ENCODE measurements at places on chromosomes 7 and 10. TPM values are rescaled to one million over a fixed set of nuclear protein-coding genes. Genes with fewer than 3 reads are reported as not detected.

DNA sequence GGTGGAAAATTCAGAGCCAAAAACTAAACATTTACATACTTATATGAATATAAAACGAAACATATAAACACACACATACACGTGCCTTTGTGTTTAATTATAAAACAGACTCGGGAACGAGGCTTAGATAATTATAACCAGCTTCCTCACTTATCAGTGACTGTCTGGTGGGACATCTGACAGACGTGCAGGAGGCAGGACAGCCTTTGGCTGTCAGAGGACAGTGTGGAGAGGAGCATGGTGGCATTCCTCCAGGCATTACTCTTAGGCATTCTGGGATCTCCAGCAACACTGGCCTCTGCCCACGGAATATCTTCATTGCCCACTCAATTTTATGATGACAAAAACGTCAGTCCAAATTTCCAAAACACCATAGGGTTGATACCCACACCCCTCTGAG, 262.2 kb upstream of the NFE2L3 start:
- H3K4me1 ChIP-seq: no peaks in the 10 kb centered on the region
- no peak for DNase-seq
- no peak overlapping the region for H3K4me3 ChIP-seq
- no peaks in the 10 kb centered on the region for H3K27me3 ChIP-seq
- H3K27ac ChIP-seq: no peak overlapping the region

The VAX1 gene
- not detected for total RNA-seq

The C10orf62 gene
- total RNA-seq: not detected

The BMI1 gene
- 40.8 TPM for total RNA-seq

The AKR1B15 gene
- total RNA-seq: not detected

The LIPA gene
- 51.6 TPM for total RNA-seq

DNA sequence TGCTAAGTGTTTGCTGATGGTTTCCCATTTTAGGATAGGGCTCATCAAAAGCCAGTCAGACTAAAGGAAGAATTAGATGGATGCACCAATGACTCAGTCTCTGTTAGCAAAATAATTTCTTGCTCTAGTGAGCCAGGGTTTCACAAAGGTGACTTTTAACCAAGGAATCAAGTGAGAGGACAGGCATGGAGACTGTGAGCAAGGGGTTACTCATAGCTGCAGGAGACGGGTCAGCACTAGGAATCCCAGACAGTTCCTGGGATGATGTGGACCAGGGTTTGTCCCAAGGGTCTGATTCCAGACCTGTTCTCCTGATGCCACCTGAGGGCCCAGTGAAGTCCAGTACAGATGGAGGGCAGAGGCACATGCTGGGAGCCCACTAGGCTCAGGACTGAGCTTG, 138.1 kb downstream of the NOC3L start:
- no peak overlapping the region for H3K27ac ChIP-seq
- H3K36me3 ChIP-seq: no peaks in the 10 kb centered on the region
- no peak for DNase-seq

- H3K4me1 ChIP-seq: peaks cover 33% of the 10 kb centered on the region
- H3K27ac ChIP-seq: no peak overlapping the region
- no peak overlapping the region for H3K4me3 ChIP-seq
- no peaks in the 10 kb centered on the region for H3K27me3 ChIP-seq
- no peak for DNase-seq
- H3K36me3 ChIP-seq: no peaks in the 10 kb centered on the region
Observed at GRCh38 chr7:127895814-127896280, 135.4 kb downstream of the LRRC4 start.

DNA sequence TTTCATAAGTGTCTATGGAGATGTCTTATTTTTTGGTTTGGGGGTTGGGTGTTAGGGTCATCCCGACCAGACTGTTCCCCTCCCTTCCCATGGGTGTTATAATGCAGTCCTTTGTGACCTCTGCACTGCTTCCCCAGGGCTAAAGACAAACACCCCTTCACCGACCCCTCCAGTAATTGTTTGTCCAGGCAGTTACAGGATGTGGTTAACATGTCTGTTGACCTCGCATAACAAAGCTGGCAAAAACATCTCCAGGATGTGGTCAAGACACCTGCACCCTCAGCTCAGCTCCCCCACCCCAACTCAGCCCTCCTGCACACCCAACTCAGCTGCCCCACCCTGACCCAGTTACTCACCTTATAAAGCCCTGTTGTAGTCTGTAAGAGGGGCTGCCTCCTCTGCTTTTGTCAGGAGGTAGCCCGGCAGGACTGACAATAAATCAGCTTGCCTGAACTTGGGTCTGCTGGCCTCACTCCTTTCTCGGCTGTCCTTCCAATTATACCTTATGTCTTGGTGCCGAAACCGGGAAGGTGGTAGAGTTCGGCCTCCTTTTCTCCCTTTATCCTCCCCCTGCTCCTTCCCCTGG, 102.2 kb downstream of the ZNF92 start:
- DNase-seq: no peak
- no peaks in the 10 kb centered on the region for H3K36me3 ChIP-seq
- H3K27me3 ChIP-seq: no peaks in the 10 kb centered on the region
- no peak overlapping the region for H3K4me3 ChIP-seq
- no peak overlapping the region for H3K27ac ChIP-seq
- no peaks in the 10 kb centered on the region for H3K4me1 ChIP-seq

GRCh38 chr7:120023494-120024167, 249.3 kb upstream of the KCND2 start:
- H3K4me3 ChIP-seq: no peak overlapping the region
- H3K27me3 ChIP-seq: no peaks in the 10 kb centered on the region
- no peak overlapping the region for H3K27ac ChIP-seq
- no peaks in the 10 kb centered on the region for H3K36me3 ChIP-seq
- no peaks in the 10 kb centered on the region for H3K4me1 ChIP-seq

The PPP1R9A gene
- 59.1 TPM for total RNA-seq

- no peak overlapping the region for H3K4me3 ChIP-seq
- no peak overlapping the region for H3K27ac ChIP-seq
- no peaks in the 10 kb centered on the region for H3K27me3 ChIP-seq
- peaks cover 33% of the 10 kb centered on the region for H3K4me1 ChIP-seq
- H3K36me3 ChIP-seq: no peaks in the 10 kb centered on the region
Observed at GRCh38 chr10:78775891-78776290, 292.9 kb upstream of the ZMIZ1 start.

The CCDC172 gene
- total RNA-seq: not detected

The OR9A2 gene
- total RNA-seq: 0.82 TPM

The C7orf57 gene
- 9.4 TPM for total RNA-seq

GRCh38 chr7:29140873-29141468, 5.4 kb downstream of the CPVL start:
- H3K27ac ChIP-seq: no peak overlapping the region
- peaks cover 2% of the 10 kb centered on the region for H3K4me1 ChIP-seq
- no peaks in the 10 kb centered on the region for H3K27me3 ChIP-seq
- no peak for DNase-seq
- H3K36me3 ChIP-seq: no peaks in the 10 kb centered on the region

- peaks cover 6% of the 10 kb centered on the region for H3K4me1 ChIP-seq
- no peaks in the 10 kb centered on the region for H3K27me3 ChIP-seq
- no peak overlapping the region for H3K27ac ChIP-seq
- H3K4me3 ChIP-seq: no peak overlapping the region
- no peaks in the 10 kb centered on the region for H3K36me3 ChIP-seq
Observed at GRCh38 chr10:79051766-79052165, 17.0 kb upstream of the ZMIZ1 start.

The WIPF3 gene
- total RNA-seq: 2.8 TPM

GRCh38 chr10:33257439-33258080, 76.9 kb downstream of the NRP1 start:
- peaks cover 4% of the 10 kb centered on the region for H3K4me1 ChIP-seq
- H3K4me3 ChIP-seq: no peak overlapping the region
- DNase-seq: no peak

- no peak overlapping the region for H3K27ac ChIP-seq
- no peak for DNase-seq
- H3K4me3 ChIP-seq: no peak overlapping the region
- H3K36me3 ChIP-seq: no peaks in the 10 kb centered on the region
Observed at GRCh38 chr7:47047384-47047783, 534.5 kb downstream of the TNS3 start.

DNA sequence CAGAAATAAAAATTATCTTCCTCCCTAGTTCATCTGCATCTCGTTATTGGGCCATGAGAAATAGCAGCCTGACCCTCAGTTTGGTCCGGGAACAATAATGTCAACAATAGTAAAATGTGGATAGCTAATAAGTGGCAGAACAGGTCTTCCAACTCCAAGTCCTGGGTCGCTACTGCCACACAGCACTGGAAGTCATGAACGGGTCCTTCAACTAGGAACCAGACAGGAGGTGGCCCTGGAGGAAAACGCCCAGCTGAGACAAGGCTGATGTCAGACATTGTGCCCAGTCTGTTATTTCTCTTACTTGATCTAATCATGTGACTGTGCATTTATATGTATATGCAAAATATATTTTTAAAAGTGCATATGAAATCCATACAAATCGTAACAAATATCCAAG, 51.8 kb downstream of the PYROXD2 start:
- H3K36me3 ChIP-seq: no peaks in the 10 kb centered on the region
- peaks cover 7% of the 10 kb centered on the region for H3K4me1 ChIP-seq
- peak; percentile 48 for DNase-seq
- H3K4me3 ChIP-seq: no peak overlapping the region
- no peaks in the 10 kb centered on the region for H3K27me3 ChIP-seq

GRCh38 chr10:119502209-119502608, 40.3 kb downstream of the RGS10 start:
- no peaks in the 10 kb centered on the region for H3K36me3 ChIP-seq
- DNase-seq: no peak
- H3K4me1 ChIP-seq: no peaks in the 10 kb centered on the region
- H3K27ac ChIP-seq: no peak overlapping the region
- H3K4me3 ChIP-seq: no peak overlapping the region

DNA sequence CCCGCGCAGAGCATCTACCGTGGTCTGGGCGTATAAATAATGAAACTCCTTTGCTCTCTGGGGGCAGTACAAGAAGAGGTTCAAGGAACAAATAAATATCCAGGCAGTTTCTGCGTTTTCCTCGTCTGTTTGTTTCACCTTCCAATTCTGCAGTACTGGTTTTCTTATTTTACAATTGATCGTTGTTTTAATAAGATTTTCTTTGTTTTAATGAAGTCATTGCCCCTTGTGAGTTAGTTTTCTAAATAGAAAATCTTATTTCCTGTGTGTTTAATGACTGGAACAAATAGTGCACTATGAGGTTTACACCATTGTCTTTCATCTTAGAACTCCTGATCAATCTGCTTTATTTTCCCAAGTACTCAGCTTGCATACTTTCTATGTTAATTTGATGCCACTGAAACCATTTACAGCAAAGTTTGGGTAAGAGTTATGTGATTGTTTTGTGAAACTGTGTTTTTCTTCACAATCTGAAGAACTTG, 1.2 kb downstream of the PLEKHA1 start:
- no peaks in the 10 kb centered on the region for H3K4me1 ChIP-seq
- DNase-seq: peak; percentile 57
- no peaks in the 10 kb centered on the region for H3K27me3 ChIP-seq
- peak overlapping the region; percentile 82 for H3K4me3 ChIP-seq

GRCh38 chr10:50397312-50398140, 146.2 kb upstream of the ASAH2 start:
- H3K27ac ChIP-seq: no peak overlapping the region
- no peaks in the 10 kb centered on the region for H3K36me3 ChIP-seq
- H3K4me1 ChIP-seq: peaks cover 26% of the 10 kb centered on the region
- H3K27me3 ChIP-seq: no peaks in the 10 kb centered on the region
- DNase-seq: peak; percentile 55

GRCh38 chr10:121999301-121999700, 10.3 kb downstream of the TACC2 start:
- peaks cover 5% of the 10 kb centered on the region for H3K4me1 ChIP-seq
- no peak overlapping the region for H3K4me3 ChIP-seq
- no peak for DNase-seq
- no peaks in the 10 kb centered on the region for H3K36me3 ChIP-seq

- H3K36me3 ChIP-seq: no peaks in the 10 kb centered on the region
- no peak for DNase-seq
- H3K27ac ChIP-seq: no peak overlapping the region
- H3K4me1 ChIP-seq: peaks cover 9% of the 10 kb centered on the region
- no peak overlapping the region for H3K4me3 ChIP-seq
- H3K27me3 ChIP-seq: no peaks in the 10 kb centered on the region
Observed at GRCh38 chr7:159034394-159034793, 110.3 kb downstream of the VIPR2 start.

The ANKRD1 gene
- 5.7 TPM for total RNA-seq

- no peak overlapping the region for H3K27ac ChIP-seq
- DNase-seq: no peak
- H3K36me3 ChIP-seq: peaks cover 17% of the 10 kb centered on the region
- H3K27me3 ChIP-seq: no peaks in the 10 kb centered on the region
Observed at GRCh38 chr7:30563326-30563942, 31.2 kb upstream of the GARS1 start.

DNA sequence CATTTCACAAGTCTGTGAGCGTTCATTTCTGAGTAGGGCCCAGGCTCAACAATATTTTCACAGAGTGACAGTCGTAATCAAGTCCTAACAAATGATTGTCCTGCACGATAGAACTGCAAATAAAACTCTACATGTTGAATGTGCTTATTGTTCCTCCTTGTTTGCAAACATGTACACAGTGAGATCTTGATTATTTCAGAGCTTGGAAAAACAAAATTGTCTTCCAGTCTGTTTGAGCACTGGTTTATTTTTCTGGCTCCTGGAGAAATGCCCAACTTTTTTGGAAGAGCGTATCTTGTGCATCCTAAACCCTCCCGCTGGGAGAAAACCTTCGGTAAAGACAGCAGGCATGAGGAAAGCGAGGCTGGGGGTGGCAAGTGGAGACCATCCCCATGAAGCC, 91.1 kb downstream of the TEX36 start:
- H3K36me3 ChIP-seq: no peaks in the 10 kb centered on the region
- peaks cover 5% of the 10 kb centered on the region for H3K4me1 ChIP-seq
- no peak overlapping the region for H3K4me3 ChIP-seq
- DNase-seq: peak; percentile 50
- H3K27ac ChIP-seq: no peak overlapping the region

The ADIRF gene
- 171 TPM for total RNA-seq

All from lung (tissue), 17 donors.